ENCODE measurements at places on chromosomes 4 and X.

- DNase-seq, result no peak
Measured at GRCh38 chrX:22616867-22617266, 344.2 kb downstream of the CBLL2 start.

GRCh38 chr4:1045595-1046201, 34.3 kb downstream of the FGFRL1 start:
- no peak for DNase-seq

DNA sequence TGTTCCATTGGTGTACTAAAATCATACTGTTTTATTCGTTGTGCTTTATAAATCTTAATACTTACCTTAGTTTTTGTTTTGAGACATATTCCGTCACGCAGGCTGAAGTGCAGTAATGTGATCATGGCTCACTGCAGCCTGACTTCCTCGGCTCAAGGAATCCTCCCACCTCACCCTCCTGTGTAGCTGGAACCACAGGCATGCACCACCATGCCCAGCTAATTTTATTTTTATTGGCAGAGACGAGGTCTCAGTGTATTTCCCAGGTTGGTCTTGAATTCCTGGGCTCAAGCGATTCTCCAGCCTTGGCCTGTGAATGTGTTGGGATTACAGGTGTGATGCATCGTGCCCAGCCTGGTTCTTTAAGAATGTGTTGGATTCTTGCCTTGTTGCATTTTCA, 24.4 kb upstream of the DCK start:
- no peak for DNase-seq

GRCh38 chr4:102247041-102247440, 98.2 kb downstream of the SLC39A8 start:
- no peak for DNase-seq

DNA sequence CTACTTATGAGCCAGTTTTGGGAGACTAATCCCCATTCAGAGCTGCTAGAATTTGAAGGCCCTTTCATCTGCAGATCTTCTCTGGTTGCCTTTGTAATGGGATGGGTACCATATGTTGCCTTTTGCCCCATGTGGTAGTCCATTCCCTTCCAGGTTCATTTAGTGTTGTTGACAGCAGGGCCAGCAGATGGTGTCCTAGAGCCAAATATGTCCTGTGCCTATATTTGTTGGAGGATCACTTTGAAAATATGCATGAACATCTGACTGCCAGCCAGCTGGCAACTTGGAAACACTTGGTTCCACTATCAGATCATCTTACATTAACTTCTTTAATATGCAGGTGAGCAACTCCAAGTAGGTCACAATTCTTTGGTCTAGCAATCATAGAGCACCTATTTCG, 30.4 kb downstream of the CFAP299 start:
- peak; percentile 65 for DNase-seq
